ENCODE measurements at places on chromosomes 6 and 20.

- no peak for DNase-seq
Measured at GRCh38 chr6:141641951-141642350, 490.8 kb upstream of the GJE1 start.

GRCh38 chr6:39897698-39898097, 36.6 kb downstream of the MOCS1 start:
- DNase-seq, result no peak

DNA sequence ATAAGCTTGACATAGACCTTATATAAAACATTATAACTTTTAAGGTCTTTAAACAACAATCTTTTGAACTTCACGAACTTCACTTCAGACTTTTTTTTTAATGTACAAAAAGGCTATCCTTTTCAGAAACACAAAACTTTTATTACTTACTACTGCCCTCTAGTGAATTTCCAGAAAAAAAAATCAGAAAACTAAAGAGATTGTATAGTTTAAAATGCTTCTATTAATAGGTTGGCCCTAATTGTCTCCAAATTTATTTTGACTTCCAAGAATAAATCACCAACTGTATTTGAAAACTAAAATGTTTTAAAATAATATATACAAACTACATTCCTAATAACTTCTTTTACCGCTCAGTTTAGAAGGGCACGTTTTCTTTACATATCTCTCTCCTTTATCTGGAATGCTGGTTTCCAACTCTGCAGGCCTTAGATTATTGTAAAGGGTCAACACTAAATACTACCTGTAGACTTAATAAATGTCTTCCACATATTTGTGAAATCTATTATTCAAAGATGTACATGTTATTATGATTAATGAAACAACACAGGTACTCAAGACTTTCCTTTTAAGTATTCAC, 66.8 kb downstream of the LMBRD1 start:
- no peak for DNase-seq

- DNase-seq, result no peak
Measured at GRCh38 chr6:148520109-148520841, 177.6 kb downstream of the SASH1 start.

- DNase-seq, result no peak
Measured at GRCh38 chr6:12636336-12636735, 80.2 kb upstream of the PHACTR1 start.

- DNase-seq, result no peak
Measured at GRCh38 chr6:128063850-128064539, 163.1 kb upstream of the THEMIS start.

- DNase-seq, result no peak
Measured at GRCh38 chr6:133681891-133682290, 207.0 kb upstream of the TCF21 start.

DNA sequence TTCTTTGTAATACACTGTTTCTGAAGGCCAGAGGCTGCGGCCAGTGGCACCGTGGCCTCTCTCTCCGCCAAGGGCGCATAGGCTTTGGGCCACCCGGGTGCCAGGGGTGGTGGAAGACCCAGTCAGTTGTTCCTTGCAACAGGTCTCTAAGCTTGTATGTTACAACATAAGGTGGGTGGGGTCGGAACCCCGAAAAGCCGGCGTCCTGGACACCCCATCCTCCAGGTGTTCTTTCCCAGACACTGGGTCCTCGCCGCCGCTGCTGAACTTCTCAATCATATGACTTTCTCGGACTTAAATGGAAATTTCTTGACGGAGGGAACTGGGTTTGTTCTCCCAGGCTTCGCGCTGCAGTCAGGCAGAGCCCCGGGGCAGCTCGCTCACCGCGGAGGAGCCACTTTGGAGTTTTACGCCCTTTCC, 983 bp upstream of the KCNQ5 start:
- no peak for DNase-seq

Data from inflammatory macrophage (primary cell).